Inflammatory macrophage (primary cell): ENCODE measurements at places on chromosomes 1 and 21.

DNA sequence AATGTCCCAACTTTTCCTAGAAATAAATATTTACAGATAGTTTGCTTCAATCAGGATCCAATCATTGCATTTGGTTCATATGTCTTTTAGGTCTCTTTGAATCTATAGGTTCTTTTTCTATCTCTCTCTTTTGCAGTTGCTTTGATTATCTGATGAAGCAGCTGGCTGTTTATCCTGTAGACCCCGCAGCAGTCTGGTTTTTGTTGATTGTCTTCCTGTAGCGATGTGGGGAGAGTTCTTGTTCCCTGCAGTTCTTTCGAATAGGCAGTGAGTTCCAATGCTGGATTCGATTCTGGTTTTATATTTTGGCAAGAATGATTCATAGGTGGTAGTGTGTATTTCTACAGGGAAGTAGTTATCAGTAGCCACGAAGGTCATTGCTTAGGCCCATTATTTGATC is 7.4 kb upstream of the MIXL1 start:
- DNase-seq = no peak

DNA sequence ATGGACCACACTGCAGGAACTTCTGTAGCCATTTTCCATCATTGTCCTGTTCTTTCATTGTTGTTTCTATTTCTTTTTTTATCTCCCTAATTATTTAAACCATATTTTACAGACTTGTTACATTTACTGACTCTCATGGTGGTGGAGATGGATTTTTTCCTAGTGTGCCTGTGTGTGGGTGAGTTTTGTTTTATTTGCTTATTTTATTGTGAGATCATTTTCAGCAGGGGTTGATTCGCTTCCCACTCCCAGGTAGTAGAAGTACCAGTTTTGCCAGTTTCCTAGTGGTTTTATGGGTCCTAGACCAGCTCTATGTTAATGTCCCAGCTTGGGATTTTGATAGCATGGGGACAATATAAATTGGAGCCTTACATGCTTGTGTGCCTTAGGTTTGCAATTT is 80.0 kb upstream of the BACH1 start:
- no peak for DNase-seq

DNA sequence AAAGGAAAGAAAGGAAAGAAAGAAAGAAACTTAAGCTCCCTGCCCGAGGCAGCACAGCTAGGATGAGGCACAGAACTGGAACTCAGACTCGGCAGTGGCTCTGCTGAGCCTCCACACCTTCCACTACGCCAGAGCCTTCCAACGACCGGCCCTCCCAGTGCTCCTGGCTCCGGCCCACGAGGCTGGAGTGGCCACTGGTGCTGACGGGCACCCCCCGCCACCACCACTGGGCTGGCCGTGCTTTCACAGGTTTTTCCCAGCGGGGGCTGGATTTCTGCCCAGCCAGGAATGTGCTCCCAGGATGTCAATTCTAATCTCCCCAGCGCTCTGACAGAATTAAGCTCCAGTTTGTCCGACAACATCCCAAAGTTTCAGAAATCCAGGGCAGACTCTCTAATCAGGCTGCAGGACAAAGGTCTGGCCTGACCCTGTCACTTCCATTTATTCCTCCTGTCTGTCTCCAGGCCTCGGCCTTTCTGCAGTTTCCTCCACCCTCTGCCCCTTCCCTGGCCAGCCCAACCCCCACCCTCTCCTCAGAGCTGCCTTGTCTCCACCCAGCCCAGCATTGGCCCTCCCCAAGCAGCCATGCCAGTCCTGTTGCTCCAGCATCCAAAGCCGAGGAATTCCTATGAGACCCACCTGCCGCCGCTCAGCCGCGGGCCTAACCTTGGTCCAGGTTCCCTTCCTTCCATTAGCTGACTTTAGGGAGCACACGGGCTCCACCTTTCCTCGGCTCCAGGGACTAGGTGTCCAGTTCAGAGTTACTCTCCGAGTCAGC is 81.9 kb downstream of the CASZ1 start:
- DNase-seq = no peak

DNA sequence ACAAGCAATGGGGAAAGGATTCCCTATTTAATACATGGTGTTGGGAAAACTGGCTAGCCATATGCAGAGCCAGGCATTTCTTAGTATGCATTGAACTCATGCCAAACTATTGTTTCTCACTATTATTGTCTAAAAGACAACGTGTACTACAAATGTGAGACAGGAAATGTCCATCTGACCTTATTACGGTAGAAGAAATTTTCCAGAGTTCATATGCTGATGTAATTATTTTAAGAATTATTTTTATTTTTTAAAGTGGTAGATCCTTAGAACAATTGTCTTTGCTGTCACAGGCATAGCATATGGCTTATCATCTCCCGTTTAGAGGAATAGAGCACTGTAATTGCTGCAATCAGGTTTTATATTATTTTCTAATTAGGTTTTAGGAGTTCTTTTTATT is 75.2 kb upstream of the S1PR1 start:
- no peak for DNase-seq

- no peak for DNase-seq
Measured at GRCh38 chr1:114033216-114033706, 54.0 kb downstream of the OLFML3 start.

- no peak for DNase-seq
Measured at GRCh38 chr1:67632356-67632755, 52.6 kb upstream of the GADD45A start.

- DNase-seq = no peak
Measured at GRCh38 chr1:3653286-3653618, 936 bp downstream of the TP73 start.

GRCh38 chr1:43706598-43707189 is 642 bp upstream of the ST3GAL3 start:
- no peak for DNase-seq

DNA sequence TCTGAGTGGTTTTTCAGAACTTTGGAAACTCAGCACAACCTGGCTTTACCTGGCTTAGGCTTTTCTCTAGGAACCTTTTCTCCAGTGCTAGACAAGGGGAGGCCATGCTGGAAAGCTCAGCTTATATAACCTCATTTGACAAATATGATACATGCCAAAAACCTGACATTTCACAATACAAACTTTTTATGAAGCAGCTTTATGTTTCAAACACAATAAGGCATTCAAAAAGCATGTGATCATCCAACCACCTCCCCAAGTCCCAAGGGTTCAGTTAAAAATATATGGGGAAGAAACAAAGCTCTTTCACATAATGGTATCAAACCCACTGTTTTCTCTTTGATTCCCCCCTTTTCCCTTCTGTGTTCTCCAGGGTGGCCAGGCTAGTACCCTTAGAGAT is 63.7 kb downstream of the ZC3H11B start:
- no peak for DNase-seq

DNA sequence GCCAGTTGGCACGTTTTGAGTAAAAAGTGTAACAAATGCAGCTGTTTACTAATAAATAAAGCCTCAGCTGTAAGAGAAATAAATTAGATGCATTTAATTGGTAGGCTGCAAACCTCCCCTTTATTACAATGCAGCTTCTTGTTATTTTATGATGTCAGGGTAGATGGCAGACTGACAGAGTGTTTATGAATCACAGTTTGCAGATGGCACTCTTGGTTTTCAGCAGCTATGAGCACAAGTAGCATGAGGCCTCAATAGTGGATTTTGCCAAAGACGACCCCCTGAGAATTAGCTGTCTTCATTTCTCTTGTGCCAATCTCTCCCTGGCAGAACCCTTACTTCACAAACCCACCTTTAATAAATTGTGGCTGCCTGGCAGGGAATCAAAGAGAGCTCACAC is 161.2 kb upstream of the C1orf87 start:
- no peak for DNase-seq
